CD4-positive, alpha-beta memory T cell (primary cell): ENCODE measurements at places on chromosomes 5 and 9. TPM values are rescaled to one million over a fixed set of nuclear protein-coding genes. Genes with fewer than 3 reads are reported as not detected.

GRCh38 chr9:120402741-120403542 lies 177.0 kb downstream of the CDK5RAP2 start:
- H3K27ac ChIP-seq = no peak overlapping the region
- H3K36me3 ChIP-seq = peaks cover 69% of the 10 kb centered on the region
- H3K4me1 ChIP-seq = no peaks in the 10 kb centered on the region
- H3K4me3 ChIP-seq = no peak overlapping the region
- no peak for DNase-seq

DNA sequence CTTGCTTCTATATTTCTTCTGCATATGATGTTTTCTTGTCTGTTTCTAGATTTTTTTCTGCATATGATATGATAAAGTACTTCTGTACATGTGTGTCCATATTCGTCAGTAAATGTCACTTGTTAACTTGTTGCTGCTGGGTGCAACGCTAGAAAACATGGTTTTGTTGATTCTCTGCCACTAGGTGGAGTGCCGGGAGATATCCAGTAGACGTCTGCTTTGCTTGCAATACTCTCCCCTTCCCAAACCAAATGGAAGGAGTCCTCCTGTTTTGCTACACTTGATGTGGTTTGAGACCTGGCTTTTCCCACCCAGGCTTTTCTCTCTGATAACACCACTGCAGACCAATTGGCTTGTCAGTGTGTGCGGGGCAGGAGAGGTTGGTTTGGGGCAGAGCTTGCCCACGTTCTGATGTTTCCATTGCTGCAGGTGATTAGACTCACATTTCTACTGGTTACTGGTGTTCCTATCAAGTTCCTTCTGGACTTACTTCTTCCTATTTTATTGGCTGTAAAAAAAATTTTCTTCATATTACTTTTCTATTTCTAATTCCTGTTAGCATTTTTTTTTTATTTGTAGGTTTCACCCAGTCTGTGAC lies 900.0 kb upstream of the CDH10 start:
- no peaks in the 10 kb centered on the region for H3K27me3 ChIP-seq
- H3K4me1 ChIP-seq = no peaks in the 10 kb centered on the region
- no peak overlapping the region for H3K4me3 ChIP-seq
- no peak overlapping the region for H3K27ac ChIP-seq

- no peak overlapping the region for H3K27ac ChIP-seq
- H3K36me3 ChIP-seq = no peaks in the 10 kb centered on the region
- DNase-seq = no peak
- H3K4me1 ChIP-seq = no peaks in the 10 kb centered on the region
Measured at GRCh38 chr9:95935861-95936578, 60.5 kb downstream of the ERCC6L2 start.

DNA sequence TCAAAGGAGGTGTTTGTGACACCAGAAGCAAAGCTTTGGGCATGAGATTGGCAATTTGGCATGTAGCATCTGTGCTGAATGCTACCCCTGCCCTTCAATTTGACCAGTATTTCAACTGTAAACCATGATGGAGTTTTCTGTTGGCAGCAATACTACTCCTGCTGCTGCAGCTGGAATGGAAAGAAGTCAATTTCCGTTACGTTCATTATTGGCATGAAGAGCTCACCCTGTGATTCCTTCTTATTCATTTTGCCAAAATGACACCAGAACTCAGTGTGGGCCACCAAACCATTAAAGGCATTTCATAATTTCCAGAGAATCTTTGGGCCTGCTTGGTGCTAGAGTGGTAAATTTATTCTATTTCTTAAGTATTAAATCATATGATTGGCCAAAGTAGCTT lies 433.1 kb upstream of the DMAC1 start:
- H3K36me3 ChIP-seq = no peaks in the 10 kb centered on the region
- H3K27ac ChIP-seq = no peak overlapping the region
- no peaks in the 10 kb centered on the region for H3K4me1 ChIP-seq
- no peaks in the 10 kb centered on the region for H3K27me3 ChIP-seq

TMEM174 gene
- not detected for total RNA-seq

DNA sequence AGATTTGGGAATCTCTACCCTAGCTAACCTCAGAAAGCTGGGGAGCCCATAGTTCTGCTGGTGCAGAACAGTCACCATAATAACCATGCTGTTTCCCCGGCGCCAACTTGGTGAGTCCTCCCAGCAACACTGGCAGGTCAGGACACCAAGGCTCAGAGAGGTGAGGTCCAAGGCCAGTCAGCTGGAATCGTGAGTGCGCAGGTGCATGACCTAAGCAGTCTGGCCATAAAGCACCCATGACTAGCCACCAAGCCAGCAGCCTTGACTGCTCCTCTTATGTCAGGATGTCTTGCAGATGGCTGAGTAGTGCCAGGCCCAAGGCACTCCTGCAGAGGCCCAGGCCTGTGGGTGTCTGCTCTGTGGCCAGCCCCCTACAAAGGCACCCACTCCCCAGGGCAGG lies 2.6 kb downstream of the RNF44 start:
- H3K27ac ChIP-seq = peak overlapping the region; percentile 98
- no peak for DNase-seq
- no peaks in the 10 kb centered on the region for H3K27me3 ChIP-seq
- H3K4me1 ChIP-seq = peaks cover 71% of the 10 kb centered on the region
- peak overlapping the region; percentile 89 for H3K4me3 ChIP-seq

ARL14EPL gene
- total RNA-seq = not detected

MEF2C gene
- 0.39 TPM for total RNA-seq

SPATA31C1 gene
- total RNA-seq = not detected

TBC1D9B gene
- total RNA-seq = 85.0 TPM

DNA sequence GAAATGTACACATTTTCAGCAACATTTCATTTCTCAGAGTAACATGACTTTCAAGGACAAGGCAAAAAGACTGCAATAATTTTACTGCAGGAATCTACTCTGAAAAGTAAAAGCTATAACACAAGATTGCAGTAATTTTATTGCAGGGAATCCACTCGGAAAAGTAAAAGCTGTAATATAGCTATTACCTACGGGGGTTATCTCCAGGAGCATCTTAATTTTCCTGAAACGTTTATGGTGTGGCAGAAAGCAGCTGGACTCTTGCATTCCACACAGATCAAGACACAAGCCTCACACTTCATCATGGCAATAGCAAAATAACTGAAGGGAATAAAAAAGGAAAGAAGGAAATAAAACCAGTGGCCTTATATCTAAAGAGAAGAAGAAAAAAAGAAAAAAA lies 171.2 kb downstream of the TSSK1B start:
- H3K36me3 ChIP-seq = no peaks in the 10 kb centered on the region
- no peak for DNase-seq
- H3K27ac ChIP-seq = no peak overlapping the region
- H3K4me3 ChIP-seq = no peak overlapping the region

OTP gene
- not detected for total RNA-seq

GCNT1 gene
- total RNA-seq = 3.4 TPM

GRM6 gene
- total RNA-seq = not detected

- H3K4me3 ChIP-seq = no peak overlapping the region
- no peak for DNase-seq
- no peaks in the 10 kb centered on the region for H3K27me3 ChIP-seq
- H3K27ac ChIP-seq = no peak overlapping the region
- no peaks in the 10 kb centered on the region for H3K36me3 ChIP-seq
Measured at GRCh38 chr5:180215783-180216630, 7.0 kb upstream of the RASGEF1C start.

GRCh38 chr5:135709208-135709575 lies 125.3 kb upstream of the SLC25A48 start:
- no peaks in the 10 kb centered on the region for H3K27me3 ChIP-seq
- no peaks in the 10 kb centered on the region for H3K4me1 ChIP-seq
- H3K4me3 ChIP-seq = no peak overlapping the region
- no peak for DNase-seq
- no peaks in the 10 kb centered on the region for H3K36me3 ChIP-seq

DNA sequence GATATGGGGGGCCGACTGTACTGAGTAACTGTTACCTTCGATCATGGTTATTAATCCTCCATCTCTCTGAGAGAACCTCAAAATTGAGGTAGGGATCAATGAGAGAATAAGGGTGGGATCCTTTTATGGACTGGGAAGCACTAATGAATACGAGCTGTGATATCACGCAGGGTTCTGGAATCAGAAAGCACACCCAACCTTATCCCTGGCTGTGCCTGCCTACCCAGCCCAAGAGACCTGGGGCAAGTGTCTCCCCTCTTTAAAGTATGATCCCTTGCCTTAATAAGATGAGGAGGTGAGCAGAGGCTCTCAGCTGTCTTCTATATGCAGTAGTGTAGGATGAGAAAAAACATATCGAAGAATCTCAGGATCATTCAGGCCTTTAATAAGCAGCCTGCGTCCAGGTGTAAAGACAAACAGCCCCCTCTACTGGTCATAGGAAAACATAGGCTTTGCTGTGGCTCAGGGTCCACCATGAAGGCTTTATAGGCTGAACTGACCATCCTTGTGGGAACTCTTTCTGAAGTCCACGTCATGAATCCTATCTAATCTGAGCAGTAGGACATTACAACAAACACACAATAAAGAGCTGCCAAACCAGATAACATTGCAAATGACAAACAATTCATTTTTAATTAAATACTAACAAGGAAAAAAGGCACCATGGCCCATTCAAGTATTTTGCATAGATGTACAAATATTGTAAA lies 16.8 kb downstream of the NIPAL4 start:
- H3K27me3 ChIP-seq = no peaks in the 10 kb centered on the region
- peaks cover 35% of the 10 kb centered on the region for H3K4me1 ChIP-seq
- no peak overlapping the region for H3K27ac ChIP-seq
- H3K36me3 ChIP-seq = peaks cover 30% of the 10 kb centered on the region

C1QTNF3 gene
- total RNA-seq = 7.0 TPM

DNA sequence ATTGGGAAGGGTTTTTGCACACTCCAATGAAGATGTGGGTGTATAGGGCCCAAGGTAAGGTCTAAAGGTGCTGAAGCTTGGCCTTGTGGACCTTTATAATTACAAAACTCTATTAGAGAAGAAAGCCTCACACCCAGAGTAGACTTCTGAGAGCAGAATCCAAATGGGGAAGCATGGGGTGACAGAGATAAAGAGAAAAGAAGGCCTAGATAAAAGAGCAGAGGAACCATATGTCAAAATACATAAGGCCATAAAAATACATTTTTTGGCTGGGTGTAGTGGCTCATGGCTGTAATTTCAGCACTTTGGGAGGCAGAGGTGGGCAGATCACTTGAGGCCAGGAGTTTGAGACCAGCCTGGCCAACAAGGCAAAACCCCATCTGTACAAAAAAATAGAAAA lies 27.4 kb upstream of the TCERG1 start:
- no peak for DNase-seq
- no peak overlapping the region for H3K27ac ChIP-seq
- H3K27me3 ChIP-seq = no peaks in the 10 kb centered on the region
- no peak overlapping the region for H3K4me3 ChIP-seq
- no peaks in the 10 kb centered on the region for H3K36me3 ChIP-seq

DNA sequence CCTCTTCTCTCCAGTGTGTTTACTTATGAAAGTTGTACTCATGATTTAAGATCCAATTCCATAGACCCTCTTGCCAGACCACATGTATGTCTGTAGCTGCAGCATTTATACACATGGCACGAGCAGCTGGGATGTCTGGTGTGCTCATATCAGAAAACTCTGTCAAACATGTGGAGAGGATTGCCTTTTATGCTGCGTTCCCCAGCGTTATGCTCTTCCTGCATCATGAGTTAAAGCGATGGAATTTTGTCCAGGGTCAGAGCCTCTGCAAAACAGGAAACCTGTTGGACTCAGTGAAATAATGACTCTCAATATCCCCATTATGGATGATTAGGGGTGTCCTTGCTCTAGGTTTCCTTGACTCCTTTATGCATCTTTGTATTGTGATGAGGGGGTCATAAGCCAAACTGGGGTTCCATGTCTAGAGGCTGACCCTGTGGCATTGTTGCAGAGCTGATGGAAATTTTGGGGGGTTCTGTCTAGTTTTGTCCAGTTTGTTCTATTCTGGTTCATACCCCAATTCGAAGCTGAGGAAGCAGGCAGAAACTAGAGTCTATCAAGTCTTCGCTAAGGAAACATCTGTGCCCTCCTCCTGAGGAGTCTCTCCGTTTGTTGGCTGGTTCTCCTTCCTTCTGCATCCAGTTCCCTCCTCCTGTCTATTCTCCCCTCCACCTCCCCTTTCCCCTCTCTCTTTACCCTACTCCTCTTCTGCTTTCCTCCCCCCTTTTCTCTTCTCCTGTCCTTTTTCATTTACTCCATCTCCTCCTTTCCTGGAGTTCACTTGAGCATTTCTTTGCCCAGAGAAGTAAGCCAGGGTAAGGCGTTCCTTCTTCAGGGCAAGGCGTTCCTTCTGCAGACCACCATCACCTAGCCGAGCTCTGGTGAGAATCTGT lies 252.8 kb downstream of the MAST4 start:
- no peaks in the 10 kb centered on the region for H3K4me1 ChIP-seq
- H3K36me3 ChIP-seq = no peaks in the 10 kb centered on the region
- H3K27ac ChIP-seq = no peak overlapping the region
- DNase-seq = no peak
- H3K4me3 ChIP-seq = no peak overlapping the region

DNA sequence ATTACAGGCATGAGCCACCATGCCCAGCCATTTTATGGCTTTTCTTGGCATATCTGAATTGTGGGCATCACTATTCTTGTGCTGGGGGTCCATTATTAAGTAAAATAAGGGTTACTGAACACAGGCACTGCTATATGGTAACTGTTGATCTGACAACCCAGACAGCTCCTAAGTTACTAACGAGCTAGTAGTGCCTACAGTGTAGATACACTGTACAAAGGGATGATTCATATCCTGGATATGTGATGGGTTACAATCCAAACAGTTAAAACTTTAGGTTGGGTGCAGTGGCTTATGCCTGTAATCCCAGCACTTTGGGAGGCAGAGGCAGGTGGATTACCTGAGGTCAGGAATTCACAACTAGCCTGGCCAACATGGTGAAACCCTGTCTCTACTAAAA lies 4.3 kb downstream of the CD14 start:
- H3K27ac ChIP-seq = no peak overlapping the region
- peaks cover 13% of the 10 kb centered on the region for H3K4me1 ChIP-seq
- no peaks in the 10 kb centered on the region for H3K27me3 ChIP-seq
- no peak for DNase-seq
- H3K36me3 ChIP-seq = no peaks in the 10 kb centered on the region
- H3K4me3 ChIP-seq = no peak overlapping the region

DNA sequence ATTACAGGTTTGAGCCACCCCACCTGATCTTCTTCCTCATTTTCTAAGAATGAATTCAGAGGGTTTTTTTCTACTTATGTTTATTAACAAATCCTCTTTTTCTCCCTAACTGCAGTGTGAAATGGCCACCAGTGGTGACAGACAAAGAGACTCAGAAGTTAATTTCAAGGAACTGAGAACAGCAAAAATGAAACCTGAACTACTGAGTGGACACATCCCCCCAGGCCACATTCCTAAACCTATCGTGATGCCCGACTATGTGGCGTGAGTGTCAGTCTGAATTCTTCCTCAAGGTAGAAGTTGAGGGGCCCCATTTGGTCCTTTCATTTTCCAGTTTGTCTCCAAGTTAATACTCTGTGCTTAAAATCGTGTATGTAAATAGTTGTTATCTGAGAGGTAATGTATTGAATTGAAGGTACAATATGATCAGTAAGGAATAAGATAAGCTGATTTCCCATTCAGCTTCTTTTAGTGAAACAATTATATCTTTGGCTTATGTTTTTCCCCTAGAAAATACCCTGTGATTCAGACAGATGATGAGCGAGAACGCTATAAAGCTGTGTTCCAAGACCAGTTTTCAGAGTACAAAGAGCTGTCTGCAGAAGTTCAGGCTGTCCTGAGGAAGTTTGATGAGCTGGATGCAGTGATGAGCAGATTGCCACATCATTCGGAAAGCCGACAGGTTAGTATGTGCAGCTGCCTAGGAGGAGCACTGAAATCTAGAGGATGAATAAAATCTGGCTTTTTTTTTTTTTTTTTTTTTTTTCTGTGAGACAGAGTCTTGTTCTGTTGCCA lies 17.7 kb downstream of the MARVELD2 start:
- H3K4me1 ChIP-seq = no peaks in the 10 kb centered on the region
- no peak overlapping the region for H3K4me3 ChIP-seq
- DNase-seq = no peak
- H3K36me3 ChIP-seq = no peaks in the 10 kb centered on the region
- H3K27ac ChIP-seq = no peak overlapping the region
